ENCODE measurements at places on chromosomes 4 and X. TPM values are rescaled to one million over a fixed set of nuclear protein-coding genes. Genes with fewer than 3 reads are reported as not detected.
A peak's percentile ranks its signal among the peaks of the same experiment; 100 is the strongest.

- no peak overlapping the region for H3K4me3 ChIP-seq
- H3K36me3 ChIP-seq: peaks cover 28% of the 10 kb centered on the region
- no peaks in the 10 kb centered on the region for H3K27me3 ChIP-seq
- H3K27ac ChIP-seq: no peak overlapping the region
- DNase-seq: no peak
- peaks cover 10% of the 10 kb centered on the region for H3K4me1 ChIP-seq
These were observed 57.6 kb downstream of the RFC1 start for GRCh38 chr4:39308611-39309010.

DNA sequence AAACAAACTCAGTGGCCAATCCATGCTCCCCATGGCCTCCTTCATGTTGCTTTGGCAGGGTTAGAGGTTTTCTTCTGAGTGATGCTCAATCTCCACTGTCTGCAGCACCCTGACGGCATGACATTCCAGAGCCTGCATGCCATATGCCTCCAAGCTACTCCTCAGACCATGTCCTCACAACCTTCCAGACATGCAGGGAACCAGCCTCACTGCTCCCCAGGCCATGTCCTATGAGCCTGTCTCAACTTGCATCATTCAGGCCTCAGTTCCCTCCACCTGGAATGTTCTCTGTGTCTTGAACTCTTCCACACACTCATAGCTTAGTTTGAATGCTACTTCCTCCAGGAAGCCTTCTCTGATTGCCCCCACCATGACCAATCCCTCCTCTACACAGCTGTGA, 18.8 kb downstream of the PROM1 start:
- H3K27ac ChIP-seq: no peak overlapping the region
- H3K27me3 ChIP-seq: no peaks in the 10 kb centered on the region
- H3K36me3 ChIP-seq: no peaks in the 10 kb centered on the region
- DNase-seq: no peak
- H3K4me3 ChIP-seq: no peak overlapping the region

- H3K4me3 ChIP-seq: no peak overlapping the region
- peak; percentile 44 for DNase-seq
- H3K4me1 ChIP-seq: peaks cover 31% of the 10 kb centered on the region
- H3K36me3 ChIP-seq: no peaks in the 10 kb centered on the region
- no peaks in the 10 kb centered on the region for H3K27me3 ChIP-seq
These were observed 2.1 kb upstream of the TMEM131L start for GRCh38 chr4:153464068-153464467.

Gene FSTL5
- 0.28 TPM for total RNA-seq

DNA sequence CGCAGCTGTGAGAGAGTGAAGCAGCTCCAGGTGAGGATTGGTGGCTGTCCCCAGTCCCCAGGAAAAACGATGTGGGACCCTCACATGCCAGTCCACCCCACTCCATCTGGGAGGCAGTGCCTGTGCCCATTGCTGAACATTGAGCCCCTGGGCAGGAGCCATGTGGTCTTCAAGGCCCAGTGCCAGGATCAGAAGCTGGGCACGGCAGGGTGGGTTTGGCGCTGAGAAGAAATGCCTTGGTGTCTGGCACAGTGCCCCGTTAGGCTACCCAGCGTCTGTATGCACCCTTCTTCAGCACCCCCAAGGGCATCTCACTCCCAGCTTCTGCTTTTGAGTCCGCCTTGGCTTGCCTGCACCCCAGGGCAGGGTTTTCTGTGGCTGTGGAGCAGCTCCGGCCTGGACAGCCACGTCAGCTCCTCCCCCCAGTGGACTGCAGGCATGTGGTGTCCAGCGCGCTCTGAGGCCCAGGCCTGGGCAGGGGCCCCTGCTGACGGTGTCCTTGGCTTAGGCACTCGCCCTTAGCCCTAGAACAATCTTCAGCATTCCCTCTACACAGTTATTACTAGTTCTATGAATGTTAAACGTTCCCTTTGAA, 28.6 kb downstream of the RGS12 start:
- H3K27ac ChIP-seq: peak overlapping the region; percentile 15
- no peaks in the 10 kb centered on the region for H3K27me3 ChIP-seq
- peaks cover 9% of the 10 kb centered on the region for H3K36me3 ChIP-seq
- no peak for DNase-seq

DNA sequence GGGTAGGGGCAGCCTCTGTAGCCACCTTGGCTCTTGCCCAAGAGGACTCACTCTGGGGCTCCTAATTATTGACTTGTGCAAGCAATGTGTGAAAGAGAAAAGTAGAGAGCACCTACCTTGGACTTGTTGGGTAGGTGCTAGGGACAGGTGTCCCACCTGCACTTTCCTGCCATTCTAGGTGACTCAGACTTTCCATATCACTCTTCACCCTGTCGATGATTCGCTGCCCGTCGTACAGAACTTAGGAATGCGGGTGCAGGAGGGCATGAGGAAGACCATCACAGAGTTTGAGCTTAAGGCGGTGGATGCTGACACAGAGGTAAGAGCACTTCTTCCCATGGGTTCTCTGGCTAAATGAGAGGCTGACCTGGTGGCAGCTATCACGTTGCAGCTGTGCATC, 87.3 kb upstream of the ANXA3 start:
- H3K4me3 ChIP-seq: no peak overlapping the region
- H3K27me3 ChIP-seq: no peaks in the 10 kb centered on the region
- DNase-seq: no peak
- H3K36me3 ChIP-seq: no peaks in the 10 kb centered on the region
- H3K27ac ChIP-seq: no peak overlapping the region

DNA sequence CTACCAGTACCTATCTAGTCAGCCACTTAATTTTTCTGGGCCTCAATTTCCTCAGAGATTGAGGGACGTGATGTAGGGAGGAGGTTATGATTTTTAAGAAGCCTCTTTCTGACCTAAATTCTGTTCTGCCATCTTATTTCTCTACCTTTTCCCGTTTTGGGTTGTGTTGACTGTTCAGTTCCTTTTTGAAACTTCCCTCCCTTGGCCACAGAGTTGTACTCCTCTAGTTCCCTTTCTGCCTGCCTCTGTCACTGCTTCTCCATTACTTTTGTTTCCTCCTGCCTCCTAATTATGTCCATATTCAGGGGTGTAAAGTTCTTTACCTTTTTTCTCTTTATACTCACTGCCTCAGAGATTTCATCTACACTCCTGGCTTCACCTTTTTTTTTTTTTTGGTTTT, 25.4 kb downstream of the CLCN5 start:
- H3K4me1 ChIP-seq: no peaks in the 10 kb centered on the region
- no peak overlapping the region for H3K27ac ChIP-seq
- no peaks in the 10 kb centered on the region for H3K36me3 ChIP-seq
- DNase-seq: no peak

Gene CXCL8
- total RNA-seq: 2.5 TPM

Gene XK
- 0.74 TPM for total RNA-seq

- no peaks in the 10 kb centered on the region for H3K36me3 ChIP-seq
- H3K27ac ChIP-seq: no peak overlapping the region
- no peaks in the 10 kb centered on the region for H3K27me3 ChIP-seq
- no peaks in the 10 kb centered on the region for H3K4me1 ChIP-seq
- DNase-seq: no peak
- H3K4me3 ChIP-seq: no peak overlapping the region
These were observed 11.3 kb downstream of the DOCK11 start for GRCh38 chrX:118506805-118507480.

DNA sequence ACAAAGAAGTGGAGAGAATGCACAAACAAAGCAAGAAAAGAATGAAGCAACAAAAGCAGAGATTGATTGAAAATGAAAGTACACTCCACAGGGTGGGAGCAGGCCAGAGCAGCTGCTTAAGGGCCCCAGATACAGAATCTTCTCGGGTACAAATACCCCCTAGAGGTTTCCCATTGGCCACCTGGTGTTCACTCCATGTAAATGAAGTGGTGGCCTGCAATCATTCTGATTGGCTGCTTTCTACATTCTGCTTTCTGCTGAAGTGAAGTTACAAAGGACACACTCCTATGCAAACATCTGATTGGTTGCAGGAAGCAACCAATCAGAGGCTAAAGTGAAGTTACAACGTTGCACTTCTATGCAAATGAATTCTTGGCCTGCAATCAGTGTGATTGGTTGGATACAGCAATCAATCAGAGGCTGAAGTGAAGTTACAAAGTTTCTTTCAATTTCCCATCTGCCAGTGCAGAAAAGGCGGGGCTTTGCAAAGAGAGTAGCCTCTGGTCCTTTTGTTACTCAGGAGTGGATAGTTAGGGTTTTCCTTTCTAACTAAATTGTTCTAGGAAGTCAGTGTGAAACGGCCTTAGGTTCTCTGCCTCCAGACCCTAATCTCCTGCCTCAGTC, 19.0 kb upstream of the GPC4 start:
- H3K4me3 ChIP-seq: no peak overlapping the region
- no peak for DNase-seq

Gene NUDT10
- 7.2 TPM for total RNA-seq

GRCh38 chr4:111213531-111213930, 590.7 kb upstream of the PITX2 start:
- H3K27me3 ChIP-seq: no peaks in the 10 kb centered on the region
- no peak for DNase-seq
- H3K4me1 ChIP-seq: no peaks in the 10 kb centered on the region
- no peak overlapping the region for H3K27ac ChIP-seq

GRCh38 chrX:153464116-153464515, 6.3 kb downstream of the HAUS7 start:
- H3K4me1 ChIP-seq: no peaks in the 10 kb centered on the region
- H3K27ac ChIP-seq: no peak overlapping the region
- H3K4me3 ChIP-seq: no peak overlapping the region
- H3K36me3 ChIP-seq: peaks cover 5% of the 10 kb centered on the region
- no peak for DNase-seq

GRCh38 chr4:70179811-70180210, 15.7 kb upstream of the ODAM start:
- peak; percentile 0 for DNase-seq
- H3K4me3 ChIP-seq: no peak overlapping the region
- no peaks in the 10 kb centered on the region for H3K4me1 ChIP-seq
- no peak overlapping the region for H3K27ac ChIP-seq

Gene FTSJ1
- total RNA-seq: 61.3 TPM

Gene CFI
- 1.6 TPM for total RNA-seq

GRCh38 chrX:8140986-8141744, 29.9 kb downstream of the VCX2 start:
- no peak overlapping the region for H3K27ac ChIP-seq
- no peaks in the 10 kb centered on the region for H3K27me3 ChIP-seq
- DNase-seq: no peak
- H3K36me3 ChIP-seq: no peaks in the 10 kb centered on the region
- no peaks in the 10 kb centered on the region for H3K4me1 ChIP-seq

- H3K4me1 ChIP-seq: no peaks in the 10 kb centered on the region
- no peaks in the 10 kb centered on the region for H3K36me3 ChIP-seq
- no peak overlapping the region for H3K4me3 ChIP-seq
- no peak overlapping the region for H3K27ac ChIP-seq
- DNase-seq: peak; percentile 52
These were observed 248.1 kb downstream of the EVC2 start for GRCh38 chr4:5460106-5460801.

Gene ARHGAP36
- not detected for total RNA-seq

DNA sequence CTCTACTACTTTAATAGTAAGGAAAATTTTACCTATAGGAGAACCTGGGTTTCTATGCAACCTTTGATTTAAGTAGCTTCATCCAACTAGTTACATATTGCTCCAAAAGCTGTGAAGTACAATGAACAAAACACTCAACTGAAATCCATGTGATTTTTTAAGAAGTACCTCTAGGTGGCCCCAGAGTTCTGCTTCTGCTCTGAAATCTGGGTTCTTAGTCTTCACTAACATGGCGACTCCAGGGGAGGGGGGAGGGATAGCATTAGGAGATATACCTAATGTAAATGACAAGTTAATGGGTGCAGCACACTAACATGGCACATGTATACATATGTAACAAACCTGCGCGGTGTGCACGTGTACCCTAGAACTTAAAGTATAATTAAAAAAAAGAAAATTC, 73.4 kb upstream of the MAGEB2 start:
- H3K27ac ChIP-seq: no peak overlapping the region
- H3K4me1 ChIP-seq: no peaks in the 10 kb centered on the region
- H3K4me3 ChIP-seq: no peak overlapping the region
- no peaks in the 10 kb centered on the region for H3K36me3 ChIP-seq
- no peaks in the 10 kb centered on the region for H3K27me3 ChIP-seq

Gene DAPP1
- not detected for total RNA-seq

GRCh38 chr4:7234355-7235029, 42.2 kb downstream of the SORCS2 start:
- no peak overlapping the region for H3K4me3 ChIP-seq
- H3K27me3 ChIP-seq: no peaks in the 10 kb centered on the region
- H3K27ac ChIP-seq: no peak overlapping the region
- no peaks in the 10 kb centered on the region for H3K36me3 ChIP-seq

- no peak overlapping the region for H3K27ac ChIP-seq
- H3K4me1 ChIP-seq: no peaks in the 10 kb centered on the region
- H3K36me3 ChIP-seq: no peaks in the 10 kb centered on the region
- no peaks in the 10 kb centered on the region for H3K27me3 ChIP-seq
- DNase-seq: no peak
These were observed 203.4 kb downstream of the MAML3 start for GRCh38 chr4:139950568-139950967.

DNA sequence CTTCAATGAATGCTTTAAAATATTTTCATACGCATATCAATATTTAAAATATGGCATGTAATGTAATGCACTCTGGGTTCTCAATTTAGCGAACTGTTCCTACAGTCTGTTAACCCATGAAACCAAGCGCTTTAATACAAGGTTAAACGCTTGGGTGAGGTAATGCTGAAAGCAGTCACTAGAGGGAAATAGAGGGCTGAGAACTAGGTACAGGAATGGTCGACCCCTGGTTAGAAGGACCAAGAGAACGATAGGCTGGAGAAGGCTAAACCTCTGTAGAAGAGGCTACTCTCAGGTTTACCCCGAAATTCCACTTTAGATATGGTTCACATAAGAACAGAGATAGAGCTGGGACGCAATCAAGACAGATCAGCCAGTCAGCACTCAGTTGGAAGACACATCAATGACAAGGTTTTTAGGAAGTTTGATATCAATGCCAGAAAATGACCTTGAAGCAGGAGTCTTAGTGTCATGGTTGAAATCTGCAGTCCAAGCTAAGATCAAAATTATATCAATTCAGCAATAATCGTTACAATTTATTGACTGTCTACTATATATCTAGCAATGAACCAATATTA, 26.9 kb downstream of the ARSJ start:
- no peak overlapping the region for H3K27ac ChIP-seq
- peak; percentile 82 for DNase-seq
- no peaks in the 10 kb centered on the region for H3K36me3 ChIP-seq
- H3K4me3 ChIP-seq: no peak overlapping the region
- H3K27me3 ChIP-seq: no peaks in the 10 kb centered on the region

GRCh38 chr4:3529363-3529762, 2.9 kb downstream of the LRPAP1 start:
- H3K27ac ChIP-seq: no peak overlapping the region
- H3K4me1 ChIP-seq: peaks cover 7% of the 10 kb centered on the region
- no peak for DNase-seq
- H3K4me3 ChIP-seq: no peak overlapping the region
- peaks cover 7% of the 10 kb centered on the region for H3K27me3 ChIP-seq

DNA sequence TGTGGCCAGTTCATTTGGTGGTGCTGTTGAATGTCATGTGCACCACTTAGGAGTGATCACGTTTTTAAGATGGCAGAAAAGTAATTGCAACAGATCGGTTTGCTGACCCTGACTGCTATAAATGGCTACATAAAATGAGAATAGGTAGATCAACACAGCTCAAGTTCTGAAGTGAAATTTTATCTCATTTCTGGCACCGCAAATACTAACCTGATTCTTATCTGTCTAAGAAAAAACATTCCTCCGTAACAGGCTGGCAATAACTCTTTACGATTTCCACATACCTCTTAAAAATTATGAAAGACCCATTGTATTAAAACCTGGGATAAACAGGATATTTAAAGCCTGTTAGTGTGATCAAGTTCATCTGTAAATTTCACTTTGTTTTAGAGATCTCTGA, 387.5 kb downstream of the PDGFC start:
- no peak overlapping the region for H3K4me3 ChIP-seq
- H3K27ac ChIP-seq: no peak overlapping the region
- H3K36me3 ChIP-seq: no peaks in the 10 kb centered on the region
- peaks cover 19% of the 10 kb centered on the region for H3K4me1 ChIP-seq

Data from A673 (cell line).